Osteoblast (primary cell): ENCODE measurements at places on chromosomes 11 and 22. TPM values are rescaled to one million over a fixed set of nuclear protein-coding genes. Genes with fewer than 3 reads are reported as not detected.

The MCHR1 gene
- 0.59 TPM in 1 of 2 replicates, not detected in the other for total RNA-seq

The TCN1 gene
- not detected in 2 replicates for total RNA-seq

GRCh38 chr22:43109511-43109910 is 1.0 kb upstream of the BIK start:
- DNase-seq, result peak; percentile 67
- peaks cover 50% of the 10 kb centered on the region for H3K27me3 ChIP-seq
- H3K4me3 ChIP-seq, result no peak overlapping the region
- H3K36me3 ChIP-seq, result no peaks in the 10 kb centered on the region

GRCh38 chr11:27718346-27718862 is 18.1 kb upstream of the BDNF start:
- peaks cover 24% of the 10 kb centered on the region for H3K27me3 ChIP-seq
- peak overlapping the region; percentile 59 for H3K27ac ChIP-seq
- peaks cover 26% of the 10 kb centered on the region for H3K4me1 ChIP-seq

DNA sequence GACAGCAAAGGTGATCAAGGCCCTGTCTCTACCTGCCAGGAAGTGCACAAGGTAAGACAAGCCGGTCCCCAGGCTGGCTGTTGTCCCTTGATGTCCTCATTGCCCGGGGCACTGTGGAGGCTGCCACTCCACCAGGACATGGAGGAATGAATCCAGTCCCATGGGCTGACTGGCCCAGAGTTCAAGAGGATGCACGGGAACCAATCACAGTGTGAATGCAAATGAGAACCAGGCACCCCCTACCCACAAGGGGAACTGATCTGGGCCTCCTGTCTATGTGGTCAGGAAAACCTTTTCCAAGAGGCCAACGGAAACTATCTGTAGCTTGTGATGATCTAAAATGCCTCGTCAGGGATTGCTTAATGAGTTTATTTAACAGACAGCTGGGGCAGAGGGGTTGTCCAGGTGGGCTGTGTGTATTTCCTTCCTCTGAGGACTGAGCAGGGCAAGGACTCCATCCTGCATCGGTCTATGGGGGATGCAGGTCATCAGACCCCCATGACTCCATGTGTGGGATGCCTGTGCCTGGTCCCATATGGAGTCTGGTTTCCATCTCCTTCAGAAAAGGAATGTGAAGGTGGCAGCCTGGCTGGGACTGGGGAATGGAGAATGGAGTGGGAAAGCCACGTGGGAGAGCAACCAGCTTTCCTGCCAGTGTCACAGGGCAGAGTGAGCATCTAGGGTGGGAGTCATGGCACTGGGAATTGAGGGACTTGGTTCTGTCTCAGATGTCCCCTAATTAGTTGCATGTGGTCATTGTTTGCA is 60.5 kb downstream of the CD82 start:
- DNase-seq, result peak; percentile 48
- H3K27ac ChIP-seq, result no peak overlapping the region
- peaks cover 7% of the 10 kb centered on the region for H3K4me1 ChIP-seq
- H3K36me3 ChIP-seq, result no peaks in the 10 kb centered on the region

- H3K36me3 ChIP-seq, result no peaks in the 10 kb centered on the region
- no peaks in the 10 kb centered on the region for H3K27me3 ChIP-seq
- H3K4me1 ChIP-seq, result peaks cover 39% of the 10 kb centered on the region
- no peak overlapping the region for H3K27ac ChIP-seq
- H3K4me3 ChIP-seq, result no peak overlapping the region
Observed at GRCh38 chr11:62432695-62433094, 13.9 kb downstream of the SCGB1A1 start.

- H3K4me3 ChIP-seq, result no peak overlapping the region
- H3K27ac ChIP-seq, result no peak overlapping the region
- no peaks in the 10 kb centered on the region for H3K4me1 ChIP-seq
- no peaks in the 10 kb centered on the region for H3K36me3 ChIP-seq
- no peak for DNase-seq
- peaks cover 28% of the 10 kb centered on the region for H3K27me3 ChIP-seq
Observed at GRCh38 chr22:39739338-39740027, 154.1 kb downstream of the ENTHD1 start.
